Left colon (tissue), 2 donors: ENCODE measurements at places on chromosomes 1 and 21. TPM values are rescaled to one million over a fixed set of nuclear protein-coding genes. Genes with fewer than 3 reads are reported as not detected.

The PPIAL4G gene
- total RNA-seq, result not detected

The UTS2 gene
- not detected for total RNA-seq

The MXRA8 gene
- total RNA-seq, result 20.7 TPM

The TAGLN2 gene
- 291 TPM for total RNA-seq
